ENCODE measurements at places on chromosomes 3 and 15.
A peak's percentile ranks its signal among the peaks of the same experiment; 100 is the strongest.

DNA sequence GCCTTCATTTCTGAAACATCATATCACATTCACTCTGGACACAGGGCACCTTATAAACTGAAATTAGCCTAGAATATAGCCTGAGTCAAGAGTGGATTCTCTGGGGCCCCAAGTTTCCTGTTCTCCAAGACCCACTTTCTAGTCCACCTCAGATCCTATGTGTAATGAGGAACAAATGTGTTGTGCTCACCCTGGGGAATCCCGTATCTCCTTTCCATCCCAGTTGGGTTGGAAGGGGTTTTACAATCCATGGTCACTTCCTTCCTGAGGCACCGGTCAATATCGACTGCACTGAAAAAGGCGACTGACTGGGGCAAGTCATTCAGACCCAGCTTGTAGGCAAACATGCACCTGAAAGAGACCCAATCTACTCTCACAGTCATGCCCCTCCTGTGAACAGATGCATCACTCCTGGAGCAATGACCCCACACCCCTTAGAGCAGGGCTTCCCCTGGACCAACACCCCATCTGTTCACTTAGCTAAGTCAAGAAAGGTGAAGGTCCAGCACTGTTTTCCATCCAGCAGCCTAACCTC is 17.4 kb downstream of the POLG start:
- no peak for DNase-seq

DNA sequence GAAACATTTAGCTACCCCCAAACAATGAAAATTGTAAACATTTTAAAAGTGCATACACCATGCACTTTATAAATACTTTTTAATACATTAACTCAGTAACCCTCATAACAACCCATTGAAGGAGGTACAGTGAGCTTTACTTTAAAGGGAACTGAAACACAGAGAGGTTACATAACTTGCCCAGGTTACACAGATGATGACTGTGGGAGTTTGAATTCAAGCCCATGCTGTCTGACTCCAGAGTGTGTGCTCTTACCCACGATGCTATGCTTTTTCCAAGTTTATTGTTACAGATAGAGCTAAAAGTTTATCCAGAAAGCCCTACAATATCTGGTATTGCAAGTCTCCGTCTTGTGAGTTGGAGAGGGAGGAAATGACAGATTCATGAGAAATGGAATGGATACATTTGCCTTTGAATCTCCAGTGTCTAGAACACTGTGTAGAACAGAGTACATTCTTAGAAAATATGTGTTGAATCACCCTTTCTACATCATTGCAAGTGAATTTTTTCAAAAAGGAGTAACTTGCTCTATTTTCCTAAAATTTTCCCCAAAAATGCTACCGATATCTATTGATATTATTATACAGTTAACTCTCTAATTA is 428.3 kb downstream of the NAALADL2 start:
- no peak for DNase-seq

GRCh38 chr3:180631317-180631716 is 29.4 kb downstream of the TTC14 start:
- no peak for DNase-seq

DNA sequence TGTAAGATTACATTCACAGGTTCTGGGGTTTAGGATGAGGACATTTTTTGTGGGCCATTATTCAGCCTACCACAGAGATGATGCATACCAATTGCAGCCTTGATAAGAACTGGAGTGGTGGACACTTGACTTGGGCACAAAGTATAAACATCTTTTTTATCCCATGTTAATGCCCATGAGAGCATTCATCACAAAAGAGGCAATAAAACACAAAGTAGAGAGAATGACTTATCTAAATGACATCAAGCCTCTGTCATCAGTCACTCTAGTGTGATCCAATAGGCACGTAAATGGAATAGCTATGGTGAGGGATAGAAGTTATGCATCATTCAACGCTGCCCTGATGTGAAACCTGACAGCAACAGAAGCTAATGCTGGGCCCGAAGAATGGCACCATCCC is 25.8 kb downstream of the VEPH1 start:
- no peak for DNase-seq

GRCh38 chr15:26889298-26889898 is 22.5 kb downstream of the GABRA5 start:
- DNase-seq = peak; percentile 24

DNA sequence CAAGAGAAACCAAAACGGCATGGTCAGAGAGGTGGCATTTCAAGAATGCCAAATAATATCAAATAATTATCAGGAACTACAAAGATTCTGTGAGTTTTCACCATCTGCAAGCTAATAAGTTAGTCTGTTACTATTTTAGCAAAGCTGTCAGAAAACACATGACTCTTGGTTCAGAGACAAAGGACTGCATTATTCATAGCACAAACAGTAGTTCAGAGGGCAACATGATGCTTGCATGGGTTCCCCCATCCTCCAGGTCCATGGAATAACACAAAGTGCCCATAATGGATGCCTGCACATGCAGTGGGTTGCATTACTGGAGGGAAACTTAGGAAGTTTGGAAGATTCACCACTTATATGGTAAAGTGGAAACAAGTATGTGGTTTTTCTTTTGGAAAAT is 228.8 kb upstream of the ALCAM start:
- DNase-seq = no peak

DNA sequence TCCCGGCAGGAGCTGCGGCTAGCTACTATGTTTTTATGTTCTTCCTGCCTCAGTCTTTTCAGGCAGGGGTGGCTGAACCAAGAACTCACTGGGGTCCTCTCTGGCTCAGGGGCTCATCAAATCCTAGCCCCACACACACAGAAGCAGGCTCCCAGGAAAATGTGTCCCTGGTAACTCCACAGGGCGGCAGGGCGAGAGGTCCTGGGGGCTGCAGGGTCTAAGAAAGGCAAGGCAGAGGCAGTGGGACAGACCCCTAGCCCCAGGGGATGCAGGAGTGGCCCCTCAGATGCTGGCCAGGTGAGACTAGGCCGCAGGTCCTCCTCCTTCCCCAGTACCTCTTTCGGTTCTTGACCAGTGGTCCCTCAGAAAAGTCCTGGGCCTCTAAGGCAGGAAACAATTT is 48.9 kb downstream of the PTH1R start:
- DNase-seq = no peak

- no peak for DNase-seq
Observed at GRCh38 chr3:141864281-141864970, 12.0 kb upstream of the ATP1B3 start.

GRCh38 chr3:67646586-67647234 is 7.7 kb downstream of the SUCLG2 start:
- DNase-seq = no peak

DNA sequence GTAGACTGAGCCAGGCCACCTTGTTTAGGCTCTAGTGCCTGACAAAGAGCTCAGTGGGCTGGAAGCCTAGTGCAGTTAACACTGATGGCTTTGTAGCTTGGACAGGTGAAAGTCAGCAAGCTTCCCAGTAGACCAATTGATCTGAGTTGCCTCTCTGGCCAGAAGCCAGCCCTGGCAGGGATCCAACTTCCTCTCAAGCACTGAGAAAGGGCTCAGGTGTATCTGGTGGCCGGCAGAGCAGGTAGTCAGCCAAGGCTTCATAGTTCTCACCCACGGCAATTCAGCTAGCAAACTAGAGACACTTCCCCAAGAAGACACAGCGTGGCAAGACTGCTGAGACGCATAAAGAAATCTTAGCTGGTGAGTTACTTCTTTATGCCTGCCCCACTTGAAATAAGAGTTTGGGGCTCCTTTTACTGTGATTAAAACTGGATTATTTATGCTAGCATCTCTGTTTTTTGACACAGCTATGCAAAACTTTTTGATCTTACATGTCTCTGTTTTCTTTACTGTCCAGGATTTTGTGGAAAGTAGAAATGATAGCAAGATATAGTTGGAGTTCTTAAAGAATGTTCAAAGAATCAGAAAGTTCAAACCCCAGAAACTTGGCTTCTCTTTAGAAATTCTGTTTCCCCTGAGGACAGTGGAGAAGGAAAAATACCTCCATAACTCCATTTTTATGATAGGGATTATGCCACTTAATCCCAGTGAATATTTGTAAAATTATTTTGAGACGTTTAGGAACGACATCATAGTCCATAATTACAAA is 8.4 kb upstream of the CA12 start:
- no peak for DNase-seq

GRCh38 chr15:72068856-72069255 is 49.1 kb downstream of the MYO9A start:
- no peak for DNase-seq

- DNase-seq = no peak
Observed at GRCh38 chr15:48939648-48940047, 24.1 kb downstream of the SHC4 start.

DNA sequence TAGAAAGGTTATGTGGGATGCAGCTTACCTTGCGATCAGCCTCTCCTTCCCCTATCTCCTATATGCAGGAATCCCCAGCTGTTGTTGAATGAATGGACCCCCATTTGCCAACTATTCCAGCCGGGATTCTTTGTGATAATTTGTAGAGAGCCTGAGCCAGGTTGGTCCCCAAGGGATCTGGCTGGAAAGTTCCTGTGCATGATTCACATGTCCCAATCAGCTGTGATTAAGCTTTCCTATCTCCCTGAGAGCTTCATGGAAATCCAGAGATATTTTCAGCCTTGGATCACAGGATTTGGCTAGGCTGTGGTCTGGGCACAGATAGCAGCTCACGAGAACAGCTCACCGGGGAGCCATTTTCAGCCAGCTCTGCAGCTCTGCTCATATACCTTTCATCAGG is 76.7 kb downstream of the ARNT2 start:
- no peak for DNase-seq

GRCh38 chr3:72844436-72844993 is 3.7 kb downstream of the SHQ1 start:
- DNase-seq = no peak

GRCh38 chr3:115325539-115325938 is 178.5 kb upstream of the ZBTB20 start:
- no peak for DNase-seq

DNA sequence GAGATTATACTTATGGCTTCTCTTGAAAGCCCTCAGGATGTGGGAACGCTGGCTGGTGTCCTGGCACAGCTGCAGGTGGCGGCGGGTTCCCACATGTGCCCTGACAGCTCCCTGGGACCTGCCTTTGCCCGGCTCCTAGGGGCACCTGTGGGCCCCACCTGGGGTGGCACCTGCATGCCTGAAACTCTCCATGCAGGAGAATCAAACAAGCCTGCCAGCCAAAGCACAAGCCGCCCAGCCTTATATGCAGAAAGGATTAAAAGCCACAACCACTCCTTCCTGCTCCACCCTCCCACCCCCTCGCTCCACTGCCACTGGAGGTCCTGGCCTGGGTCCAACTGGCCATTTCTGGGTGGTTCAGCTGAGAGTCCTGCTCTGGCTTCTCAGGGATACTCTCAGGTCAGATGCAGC is 18.1 kb downstream of the TRPM1 start:
- no peak for DNase-seq

DNA sequence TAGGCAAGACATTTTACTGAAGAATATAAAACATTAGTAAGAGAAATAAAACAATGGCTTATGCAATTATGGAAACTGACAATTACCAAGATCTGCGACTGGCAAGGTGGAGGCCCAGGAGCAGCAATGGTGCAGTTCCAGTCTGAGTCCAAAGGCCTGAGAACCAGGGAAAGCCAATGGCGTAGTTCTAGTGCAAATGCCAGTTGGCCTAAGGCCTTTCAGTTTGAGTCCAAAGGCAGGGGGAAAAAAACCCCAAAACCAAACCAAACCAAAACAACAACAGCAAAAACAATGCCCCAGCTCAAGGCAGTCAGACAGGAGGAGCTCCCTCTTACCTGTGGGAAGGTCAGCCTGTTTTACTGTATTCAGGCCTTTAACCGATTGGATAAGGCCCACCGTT is 72.6 kb downstream of the ST6GAL1 start:
- no peak for DNase-seq

- DNase-seq = no peak
Observed at GRCh38 chr3:60954048-60954447, 297.2 kb downstream of the FHIT start.

DNA sequence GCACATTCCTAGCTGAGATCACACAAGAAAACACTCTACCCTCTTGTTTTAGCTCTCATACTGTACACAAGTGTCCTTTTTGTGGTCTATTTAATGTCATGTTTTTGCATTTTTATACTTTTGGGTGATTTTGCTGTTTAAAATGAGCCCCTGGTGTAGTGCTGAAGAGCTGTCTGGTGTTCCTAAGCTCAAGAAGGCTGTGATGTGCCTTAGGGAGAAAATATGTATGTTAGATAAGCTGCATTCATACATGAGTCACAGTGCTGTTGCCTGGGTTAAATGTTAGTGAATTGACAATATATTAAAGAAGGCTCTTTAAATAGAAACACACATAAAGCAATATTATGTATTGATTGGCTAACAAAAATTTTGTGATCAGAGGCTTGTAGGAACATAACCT is 387.4 kb upstream of the C2CD4B start:
- DNase-seq = no peak

DNA sequence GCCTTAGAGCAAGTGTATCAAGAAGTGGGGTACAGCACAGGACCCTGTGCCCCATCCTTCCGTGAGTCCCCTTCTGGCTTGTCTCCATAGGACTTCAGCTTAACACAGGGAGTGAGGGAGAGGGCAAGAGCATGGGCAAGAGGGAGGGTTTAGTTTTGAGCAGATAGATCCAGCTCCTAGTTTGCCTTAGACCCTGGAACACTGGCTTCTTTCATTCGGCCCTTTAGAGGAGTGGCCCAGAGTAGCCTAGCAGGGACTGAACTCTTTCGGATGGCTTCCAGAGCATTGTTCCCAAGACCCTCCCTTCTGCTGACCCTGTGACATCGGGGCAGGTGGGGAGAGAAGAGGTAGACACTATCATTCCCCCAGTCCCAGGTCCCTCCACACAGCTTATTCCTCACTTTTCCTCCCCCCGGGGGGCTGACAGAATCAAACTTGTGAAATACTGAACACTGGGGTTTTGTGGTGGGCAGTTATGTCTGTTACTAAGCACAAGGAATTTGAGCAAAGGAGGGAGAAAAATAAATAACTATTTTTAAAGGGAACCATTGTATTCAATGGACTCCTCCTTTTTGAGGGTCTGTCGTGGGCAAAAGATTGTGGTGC is 289.6 kb upstream of the C2CD4B start:
- no peak for DNase-seq

GRCh38 chr15:68411735-68412134 is 20.2 kb downstream of the ITGA11 start:
- DNase-seq = no peak

DNA sequence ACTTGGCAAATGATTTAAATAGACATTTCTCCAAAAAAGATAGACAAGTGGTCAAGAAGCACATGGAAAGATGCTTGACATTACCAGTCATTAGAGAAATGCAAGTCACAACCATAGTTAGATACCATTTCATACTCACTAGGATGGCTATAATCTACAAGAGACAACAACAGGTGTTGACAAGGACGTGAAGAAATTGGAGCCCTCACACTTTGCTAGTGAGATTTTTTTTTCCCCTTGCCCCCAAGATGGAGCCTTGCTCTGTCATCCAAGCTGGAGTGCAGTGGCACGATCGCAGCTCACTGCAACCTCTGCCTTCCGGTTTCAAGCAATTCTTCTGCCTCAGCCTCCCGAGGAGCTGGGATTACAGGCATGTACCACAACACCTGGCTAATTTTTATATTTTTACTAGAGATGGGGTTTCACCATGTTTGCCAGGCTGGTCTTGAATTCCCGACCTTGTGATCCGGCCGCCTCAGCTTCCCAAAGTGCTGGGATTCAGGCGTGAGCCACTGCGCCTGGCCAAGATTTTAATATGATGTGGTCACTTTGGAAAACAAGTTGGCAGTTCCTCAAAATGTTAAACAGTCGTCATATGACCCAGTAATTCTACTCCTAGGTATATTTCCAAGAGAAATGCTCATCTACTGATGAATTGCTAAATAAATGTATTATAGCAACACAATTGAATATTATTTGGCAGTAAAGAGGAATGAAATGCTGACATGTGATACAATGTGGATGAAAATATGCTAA is 103.3 kb downstream of the ATG7 start:
- no peak for DNase-seq

GRCh38 chr15:100692671-100693070 is 90.3 kb downstream of the ASB7 start:
- no peak for DNase-seq
